ENCODE measurements at places on chromosomes 7 and 10.

GRCh38 chr7:146206270-146206669 is 89.7 kb downstream of the CNTNAP2 start:
- no peak for DNase-seq

GRCh38 chr7:129189661-129190310 is 1.4 kb downstream of the SMO start:
- no peak for DNase-seq

DNA sequence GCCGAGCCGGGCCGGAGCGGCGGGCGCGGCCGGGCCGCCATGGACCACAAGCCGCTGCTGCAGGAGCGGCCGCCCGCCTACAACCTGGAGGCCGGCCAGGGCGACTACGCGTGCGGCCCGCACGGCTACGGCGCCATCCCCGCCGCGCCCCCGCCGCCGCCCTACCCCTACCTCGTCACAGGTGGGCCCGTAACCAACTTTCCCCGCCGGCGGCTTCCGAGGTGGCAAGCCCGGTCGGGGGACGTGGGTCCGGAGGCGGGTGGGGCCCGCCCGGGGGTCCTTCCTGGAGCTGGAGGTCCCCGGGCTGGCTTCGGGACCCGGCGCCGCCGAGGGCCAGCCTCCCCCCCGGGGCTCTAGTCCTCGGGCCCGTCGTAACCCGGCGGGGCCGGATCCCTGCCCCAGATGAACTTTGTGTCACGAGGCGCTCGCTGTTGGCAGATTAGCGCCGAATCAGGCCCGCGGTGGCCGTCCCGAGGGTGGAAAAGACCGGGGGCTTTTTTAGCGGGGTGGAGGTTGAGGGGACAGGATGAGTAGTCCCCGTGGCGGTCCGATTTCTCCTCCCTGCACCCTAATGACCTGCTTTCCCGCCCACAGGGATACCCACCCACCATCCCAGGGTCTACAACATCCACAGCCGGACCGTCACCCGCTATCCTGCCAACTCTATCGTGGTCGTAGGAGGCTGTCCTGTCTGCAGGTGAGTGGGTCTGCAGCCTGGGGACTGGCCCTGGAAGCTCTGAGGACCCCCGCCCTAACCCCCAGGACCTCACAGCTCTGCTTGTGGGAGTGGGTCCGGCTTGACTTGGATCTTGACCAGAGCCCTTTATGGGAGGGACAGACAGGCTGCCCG is 496 bp downstream of the BRI3 start:
- peak; percentile 23 for DNase-seq

DNA sequence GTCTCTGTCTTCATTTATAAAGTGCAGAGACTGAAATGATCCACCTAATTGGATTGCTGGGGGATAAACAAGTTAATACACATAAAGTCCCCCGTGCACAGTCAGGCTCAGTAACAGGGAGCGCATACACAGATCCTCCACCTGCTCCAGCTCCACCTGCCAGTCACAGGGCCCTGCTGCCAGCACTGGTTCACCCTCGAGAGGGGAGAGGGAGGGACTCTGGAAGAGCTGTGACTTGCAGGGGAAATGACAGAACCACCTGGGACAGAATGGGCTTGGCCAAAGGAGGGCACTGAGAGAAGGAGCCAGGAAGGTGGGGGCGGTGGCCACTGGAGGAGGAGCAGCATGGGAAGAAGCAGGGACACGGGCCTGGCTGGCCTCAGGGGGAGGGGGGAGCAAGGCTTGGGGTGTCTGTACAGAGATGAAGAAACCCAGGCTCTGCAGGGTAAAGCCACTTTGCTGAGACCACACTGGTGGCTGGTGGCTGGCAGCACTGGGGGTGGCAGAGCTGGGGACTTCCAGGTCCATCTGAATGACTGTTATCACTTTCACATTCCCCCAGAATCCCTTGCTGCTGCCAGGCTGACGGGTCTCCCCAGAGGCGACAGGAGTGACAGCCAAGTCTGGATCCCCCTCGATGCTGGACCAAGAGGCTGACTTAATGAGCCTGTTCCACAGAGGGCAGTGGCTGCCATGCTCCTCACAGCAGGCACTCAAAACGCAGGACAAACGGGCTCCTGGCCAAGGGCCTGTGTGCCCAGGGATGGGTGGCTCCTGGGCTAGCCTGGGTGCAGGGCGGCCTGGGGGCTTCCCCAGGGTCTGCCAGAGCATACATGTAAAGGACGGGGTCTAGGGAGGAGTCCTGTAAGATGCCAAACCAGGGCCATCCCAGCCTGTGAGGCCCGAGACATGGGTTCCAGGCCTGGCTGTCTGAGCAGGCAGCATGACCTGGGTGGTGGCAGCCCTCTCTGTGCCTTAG is 151.1 kb downstream of the SH3PXD2A start:
- no peak for DNase-seq

- DNase-seq, result no peak
Observed at GRCh38 chr10:69934768-69935167, 117.9 kb upstream of the MACROH2A2 start.
